GM12865 (cell line): ENCODE measurements at places on chromosomes 7 and 10.

DNA sequence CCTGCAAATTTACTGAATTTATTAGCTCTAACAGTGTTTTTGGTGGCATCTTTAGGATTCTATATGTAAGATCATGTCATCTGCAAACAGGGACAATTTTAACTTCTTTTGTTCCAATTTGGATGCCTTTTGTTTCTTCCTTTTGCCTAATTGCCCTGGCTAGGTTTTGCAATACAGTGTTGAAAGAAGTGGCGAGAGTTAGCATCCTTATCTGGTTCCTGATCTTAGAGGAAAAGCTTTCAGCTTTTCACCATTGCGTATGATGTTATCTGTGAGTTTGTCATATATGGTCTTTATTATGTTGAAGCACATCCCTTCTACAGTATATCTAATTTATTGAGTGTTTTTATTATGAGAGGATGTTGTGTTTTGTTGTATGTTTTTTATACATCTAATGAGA, 301.4 kb downstream of the PTPRN2 start:
- DNase-seq, result no peak

DNA sequence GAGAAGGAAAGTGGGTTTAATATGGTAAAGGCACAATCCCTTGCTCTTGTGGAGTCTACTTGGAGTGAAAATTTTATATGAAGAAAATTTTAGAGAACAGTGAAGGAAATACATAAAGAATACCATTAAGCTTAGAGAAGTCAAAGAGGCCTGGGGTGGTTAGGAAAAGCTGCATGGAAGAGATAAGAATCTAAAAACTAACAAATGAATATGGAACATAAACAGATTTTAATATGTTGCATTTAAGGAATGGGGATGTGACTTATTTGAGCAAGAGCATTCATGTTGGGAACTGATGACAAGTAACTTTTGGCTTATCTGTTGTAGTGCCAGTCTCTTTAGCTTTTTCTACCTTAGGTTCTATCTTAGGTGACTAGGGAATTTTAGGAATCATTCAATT, 31.0 kb downstream of the AHR start:
- no peak for DNase-seq

DNA sequence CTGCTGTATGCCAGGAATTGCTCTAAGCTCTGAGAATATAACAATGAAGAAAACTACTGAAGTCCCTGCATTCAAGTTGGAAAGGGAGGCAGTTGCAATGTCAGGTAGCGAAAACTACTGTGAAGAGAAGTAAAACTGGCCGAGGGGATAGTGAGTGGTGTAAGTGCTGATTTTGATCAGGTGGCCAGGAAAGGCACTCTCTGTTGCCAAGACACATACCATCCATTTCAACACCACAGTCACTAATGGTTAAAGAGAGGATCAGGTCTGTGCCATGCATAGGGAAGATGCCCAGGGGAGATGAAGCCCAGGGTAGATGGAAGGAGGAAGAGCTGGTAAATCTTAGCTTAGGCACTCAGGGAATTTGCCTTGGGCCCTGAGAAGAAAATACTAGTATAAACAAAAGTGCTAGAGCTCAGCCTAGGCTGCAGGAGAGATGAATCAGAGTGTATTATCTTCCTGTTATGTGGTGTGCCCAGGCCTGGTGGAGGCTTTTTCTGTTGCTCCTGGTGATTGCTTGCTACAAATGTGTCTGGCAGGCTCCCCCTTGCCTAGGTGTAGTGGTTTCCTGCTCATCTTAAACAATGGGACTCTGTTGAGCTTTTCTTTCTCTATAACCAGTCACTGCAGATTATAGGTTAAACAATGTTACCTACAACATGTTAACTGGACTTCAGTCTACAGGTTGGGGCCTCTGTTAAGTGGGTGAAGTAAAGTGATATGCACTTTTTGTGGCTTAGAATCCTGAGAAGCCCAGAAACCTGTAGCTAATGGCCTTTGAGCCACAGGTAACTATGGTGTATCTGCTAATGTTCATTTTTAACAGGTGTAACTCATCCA, 125.5 kb downstream of the LRRC4 start:
- DNase-seq, result no peak

DNA sequence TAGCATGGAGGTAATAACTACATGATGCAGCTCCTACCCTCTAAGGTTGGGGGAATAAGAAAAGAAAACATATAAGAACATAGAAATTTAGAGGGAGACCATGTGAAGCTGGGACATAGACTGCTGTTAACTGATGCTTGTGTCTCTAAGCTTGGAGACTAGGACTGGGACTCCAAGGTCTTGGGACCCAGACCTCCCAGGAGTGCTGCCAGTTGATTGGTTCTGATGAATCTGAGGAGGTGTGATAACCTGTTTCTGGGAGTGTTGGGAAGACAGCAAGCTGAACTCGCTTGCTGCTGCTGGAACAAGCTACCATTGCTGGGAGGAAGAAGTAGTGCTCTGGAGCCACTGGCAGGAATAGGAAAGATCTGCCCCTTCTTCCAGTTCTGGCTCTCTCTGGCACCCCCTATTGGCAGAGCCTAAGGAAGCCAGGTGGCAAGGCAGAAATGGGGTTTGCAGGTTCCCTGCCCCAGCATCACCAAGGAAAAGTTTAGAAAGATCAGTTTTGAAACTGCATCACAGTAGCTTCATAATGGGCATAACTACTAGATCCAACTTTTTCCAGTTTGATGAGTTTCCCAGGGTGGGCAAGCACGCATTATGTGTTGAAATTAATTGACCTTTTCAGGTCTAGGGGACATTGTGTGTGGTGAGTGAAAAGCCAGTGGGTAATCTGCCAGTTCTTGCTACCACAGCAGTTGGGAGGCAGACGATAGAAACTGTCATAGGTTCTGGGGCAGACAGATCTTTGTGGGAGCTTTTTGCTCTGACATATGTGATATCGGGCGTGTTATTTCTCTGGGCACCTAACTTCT, 140.7 kb downstream of the SND1 start:
- peak; percentile 47 for DNase-seq

GRCh38 chr7:155947051-155947450, 134.8 kb upstream of the SHH start:
- DNase-seq, result no peak

DNA sequence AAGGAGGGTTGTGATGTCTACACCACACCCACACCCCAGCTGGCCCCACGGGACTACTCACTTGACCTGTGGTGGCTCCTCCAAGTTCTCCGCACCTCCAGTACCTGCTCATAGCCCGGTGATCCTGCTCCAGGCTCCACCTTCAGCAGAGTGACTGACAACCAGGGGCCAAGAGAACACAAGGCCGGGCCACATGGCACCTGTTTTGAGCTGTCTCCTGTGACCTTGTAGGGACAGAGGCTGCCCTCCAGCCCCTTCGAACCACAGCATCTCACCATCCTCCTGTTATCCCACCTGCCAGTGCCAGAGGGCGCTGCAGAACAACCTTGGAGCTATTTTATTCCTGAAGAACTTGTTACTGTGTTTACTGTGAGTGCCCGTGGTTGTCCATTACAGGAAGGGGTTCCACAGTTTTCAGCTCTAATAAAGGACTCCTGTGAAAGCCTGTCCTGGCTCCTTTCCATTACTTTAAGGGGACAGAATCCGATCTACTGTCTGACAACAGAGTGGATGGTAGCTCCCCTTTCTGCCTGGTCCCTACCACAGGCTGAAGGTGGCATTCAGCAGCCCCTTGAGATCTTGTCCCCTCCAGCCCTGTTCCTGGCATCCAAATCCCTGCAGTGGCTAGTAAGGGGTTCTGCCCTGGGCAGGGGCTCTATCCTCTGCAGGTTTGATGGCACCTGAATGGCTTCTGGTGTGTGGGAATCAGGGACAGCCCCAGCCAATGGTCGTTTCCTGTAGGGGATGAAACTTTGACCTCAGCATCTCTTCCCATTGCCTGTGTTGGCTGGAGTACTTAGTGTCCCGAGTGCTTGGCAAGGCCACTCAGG, 50.8 kb downstream of the C10orf120 start:
- peak; percentile 50 for DNase-seq

DNA sequence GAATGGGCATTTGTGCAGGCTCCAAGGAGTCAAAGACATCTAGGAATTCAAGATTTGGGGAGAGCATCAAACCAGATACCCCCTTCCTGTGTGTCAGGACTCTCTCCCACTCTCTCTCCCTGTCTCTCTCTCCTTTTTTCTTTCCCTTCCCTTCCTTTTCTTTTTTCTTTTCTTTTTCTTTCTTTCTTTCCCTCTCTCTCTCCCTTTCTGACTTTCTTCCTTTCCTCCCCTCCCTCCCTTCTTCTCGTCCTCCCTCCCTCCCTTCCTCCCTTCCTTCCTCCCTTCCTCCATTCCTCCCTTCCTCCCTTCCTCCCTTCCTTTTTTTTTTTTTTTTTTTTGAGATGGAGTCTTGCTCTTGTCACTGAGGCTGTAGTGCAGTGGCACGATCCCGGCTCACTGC, 24.1 kb upstream of the MINDY3 start:
- no peak for DNase-seq

DNA sequence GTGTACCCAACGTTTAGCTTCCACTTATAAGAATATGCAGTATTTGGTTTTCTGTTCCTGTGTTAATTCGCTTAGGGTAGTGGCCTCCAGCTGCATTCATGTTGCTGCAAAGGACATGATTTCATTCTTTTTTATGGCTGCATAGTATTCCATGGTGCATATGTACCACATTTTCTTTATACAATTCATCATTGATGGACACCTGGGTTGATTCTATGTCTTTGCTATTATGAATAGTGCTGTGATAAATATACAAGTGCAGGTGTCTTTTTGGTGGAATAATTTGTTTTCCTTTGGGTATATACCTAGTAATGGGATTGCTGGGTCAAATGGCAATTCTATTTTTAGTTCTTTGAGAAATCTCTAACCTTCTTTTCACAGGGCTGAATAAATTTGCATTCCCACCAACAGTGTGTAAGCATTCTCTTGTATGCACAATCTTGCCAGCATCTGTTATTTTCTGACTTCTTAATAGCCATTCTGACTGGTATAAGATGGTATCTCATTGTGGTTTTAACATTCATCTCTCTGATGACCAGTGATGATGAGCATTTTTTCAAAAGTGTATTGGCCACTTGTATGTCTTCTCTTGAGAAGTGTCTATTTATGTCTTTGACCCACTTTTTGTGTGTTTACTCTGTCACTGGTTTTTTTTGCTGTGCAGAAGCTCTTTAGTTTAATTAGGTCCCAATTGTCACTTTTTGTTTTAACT, 72.5 kb upstream of the CC2D2B start:
- peak; percentile 71 for DNase-seq

DNA sequence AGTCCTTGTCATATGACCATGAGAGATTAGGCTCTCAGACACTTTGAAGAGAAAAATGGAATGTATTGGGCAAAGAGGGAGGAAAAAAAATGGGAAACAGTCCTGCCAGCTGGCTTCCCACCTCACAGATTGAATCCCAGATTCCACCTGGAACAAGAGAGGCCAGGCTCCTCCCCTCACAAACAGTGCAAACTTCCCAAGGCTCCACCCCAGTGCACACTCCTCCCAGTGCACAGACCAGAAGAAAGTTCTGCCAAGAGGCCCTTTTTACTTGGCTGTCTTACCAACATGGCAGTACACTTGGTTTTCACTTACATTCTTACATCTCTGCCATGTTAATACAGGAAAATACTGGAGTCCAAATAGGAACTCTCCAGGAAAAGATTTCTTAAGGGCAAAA, 202.3 kb downstream of the AHR start:
- no peak for DNase-seq

- DNase-seq, result no peak
Measured at GRCh38 chr10:31678139-31678536, 250.5 kb downstream of the ARHGAP12 start.

DNA sequence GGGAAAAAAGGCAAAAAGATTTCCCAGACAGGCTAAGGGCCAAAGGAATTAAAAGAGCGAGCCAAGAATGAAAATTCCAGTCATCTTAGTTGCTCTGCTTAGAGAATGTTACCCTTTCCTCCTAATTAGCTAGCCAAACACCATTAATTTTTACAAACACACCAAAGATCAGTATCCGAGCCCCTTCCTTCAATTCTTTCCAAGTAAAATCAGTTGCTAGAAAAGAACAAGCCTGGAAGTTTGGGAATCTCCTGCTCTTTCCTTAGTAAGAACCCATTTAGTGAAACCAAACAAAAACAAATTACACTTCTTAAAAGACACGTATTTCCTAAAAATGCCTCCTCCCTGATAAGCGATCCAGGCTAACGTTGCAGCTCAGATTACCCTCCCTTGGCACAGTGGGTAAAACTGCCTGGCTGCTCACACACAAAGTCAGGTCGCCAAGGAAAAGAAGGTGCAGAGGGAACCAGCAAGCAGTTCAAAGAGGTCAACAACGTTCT, 57.1 kb upstream of the ABLIM1 start:
- no peak for DNase-seq

DNA sequence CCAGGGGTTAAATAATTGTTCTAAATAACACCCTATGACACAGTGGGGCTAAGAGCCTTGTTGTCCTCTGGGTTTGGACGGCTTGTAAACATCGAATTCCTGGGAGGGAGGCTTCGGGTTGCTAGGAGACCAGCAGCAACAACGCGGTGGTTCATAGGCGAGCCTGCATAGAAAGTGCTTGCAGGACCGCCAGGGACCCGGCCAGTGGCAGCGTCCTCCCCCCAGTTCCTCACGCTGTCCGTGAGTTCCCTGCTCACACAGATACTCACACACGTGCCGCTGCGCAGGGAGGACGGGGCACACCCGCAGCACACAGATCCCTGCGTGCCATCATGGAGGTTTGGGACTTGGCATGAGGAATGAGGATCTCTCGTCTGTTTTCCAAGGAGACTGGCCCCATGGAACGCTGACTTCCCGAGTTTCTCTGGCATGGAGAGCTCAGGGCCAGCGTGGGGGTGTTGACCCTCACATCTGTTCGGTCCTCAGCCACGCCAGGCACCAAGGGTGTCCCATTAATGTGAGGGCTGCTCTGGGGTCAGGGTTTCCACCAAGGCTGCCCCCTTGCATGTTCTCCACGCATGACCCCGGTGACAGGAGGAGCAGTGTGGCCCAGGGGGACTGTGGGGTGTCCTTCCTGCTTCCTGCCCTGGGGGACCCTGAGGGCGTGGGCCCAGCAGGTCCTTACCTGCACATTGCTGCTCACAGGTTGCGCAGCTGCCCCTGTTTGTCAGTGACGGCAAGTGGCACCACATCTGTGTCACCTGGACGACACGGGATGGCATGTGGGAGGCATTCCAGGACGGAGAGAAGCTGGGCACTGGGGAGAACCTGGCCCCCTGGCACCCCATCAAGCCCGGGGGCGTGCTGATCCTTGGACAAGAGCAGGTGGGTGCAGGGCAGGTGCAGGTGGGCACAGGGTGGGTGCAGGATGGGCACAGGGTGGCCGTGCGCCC, 9.7 kb downstream of the NPTX2 start:
- no peak for DNase-seq

- peak; percentile 29 for DNase-seq
Measured at GRCh38 chr10:31961277-31962074, 32.8 kb upstream of the ARHGAP12 start.

DNA sequence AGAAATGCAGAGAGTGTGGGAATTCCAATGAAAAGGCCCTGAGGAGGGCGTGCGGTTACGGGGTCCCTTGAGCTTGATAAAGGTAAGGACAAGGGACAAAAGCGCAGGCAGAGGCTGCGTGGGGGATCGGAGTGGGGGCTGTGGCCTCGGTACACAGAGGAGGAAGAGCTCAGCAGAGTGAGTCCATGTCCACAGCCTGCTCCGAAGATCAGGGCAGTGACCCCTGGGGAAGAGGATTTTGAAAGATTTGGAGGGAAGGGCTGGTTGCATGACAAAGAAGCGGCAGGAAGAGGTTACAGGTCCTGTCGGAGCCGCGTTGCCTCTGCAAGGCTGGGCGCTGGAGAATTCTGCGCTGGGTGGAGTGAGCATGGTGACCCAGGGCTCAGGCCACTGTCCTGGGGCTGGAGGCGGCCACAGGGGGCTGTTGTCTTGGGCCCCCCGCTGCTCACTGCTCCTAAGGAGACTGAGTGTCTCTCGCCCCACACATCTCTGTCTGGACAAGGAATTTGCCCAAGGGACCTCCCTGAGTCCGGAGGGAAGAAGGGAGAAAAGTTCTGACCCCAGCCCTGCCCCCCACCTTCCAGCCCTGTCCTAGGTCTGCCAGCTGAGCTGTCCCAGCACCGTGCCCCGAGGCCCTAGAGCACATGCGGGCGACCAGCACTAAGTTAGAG, 69.8 kb upstream of the INSIG1 start:
- DNase-seq, result no peak
